ENCODE measurements at places on chromosomes 2 and 18.
A peak's percentile ranks its signal among the peaks of the same experiment; 100 is the strongest.

DNA sequence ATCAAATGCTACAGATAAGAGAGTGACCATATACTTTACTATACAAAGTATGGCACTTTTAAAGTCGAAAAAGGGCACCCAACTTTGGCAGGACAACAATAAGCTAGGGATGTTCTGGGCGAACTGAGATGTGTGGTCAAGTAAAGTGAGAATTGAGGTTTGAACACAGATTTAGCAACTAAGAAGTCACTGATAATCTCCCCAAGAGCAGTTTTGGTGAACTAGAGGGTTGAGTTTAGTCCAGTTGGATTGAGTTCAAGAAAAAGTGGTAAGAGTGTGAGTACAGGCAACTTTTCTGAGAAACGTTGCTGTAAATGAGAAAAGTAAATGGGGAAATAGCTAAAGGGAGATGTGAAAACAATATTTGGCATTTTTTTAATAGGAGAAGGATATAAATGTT, 65.5 kb upstream of the TGFA start:
- DNase-seq, result no peak

- no peak for DNase-seq
These were observed 909.9 kb upstream of the CHAC2 start for GRCh38 chr2:52857722-52858121.

DNA sequence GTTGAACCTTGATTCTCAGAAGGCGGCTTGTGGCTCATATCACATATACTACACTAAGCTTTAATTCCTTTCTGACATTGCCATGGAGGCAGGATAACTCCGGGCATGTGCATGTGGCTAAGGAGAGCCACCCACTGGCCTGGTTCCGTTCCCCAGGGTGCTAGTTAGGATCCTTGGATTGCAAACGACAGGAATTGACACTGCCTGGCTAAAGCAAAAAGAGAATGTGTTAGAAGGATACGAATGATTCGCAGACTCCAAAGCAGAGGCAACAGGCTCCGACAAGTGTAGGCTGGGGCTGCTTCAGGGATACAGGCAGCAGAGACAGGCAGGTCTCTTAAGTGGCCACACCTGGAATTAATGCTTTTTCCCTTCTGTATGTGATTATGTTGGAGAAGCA, 71.4 kb upstream of the LYPD6B start:
- DNase-seq, result no peak

DNA sequence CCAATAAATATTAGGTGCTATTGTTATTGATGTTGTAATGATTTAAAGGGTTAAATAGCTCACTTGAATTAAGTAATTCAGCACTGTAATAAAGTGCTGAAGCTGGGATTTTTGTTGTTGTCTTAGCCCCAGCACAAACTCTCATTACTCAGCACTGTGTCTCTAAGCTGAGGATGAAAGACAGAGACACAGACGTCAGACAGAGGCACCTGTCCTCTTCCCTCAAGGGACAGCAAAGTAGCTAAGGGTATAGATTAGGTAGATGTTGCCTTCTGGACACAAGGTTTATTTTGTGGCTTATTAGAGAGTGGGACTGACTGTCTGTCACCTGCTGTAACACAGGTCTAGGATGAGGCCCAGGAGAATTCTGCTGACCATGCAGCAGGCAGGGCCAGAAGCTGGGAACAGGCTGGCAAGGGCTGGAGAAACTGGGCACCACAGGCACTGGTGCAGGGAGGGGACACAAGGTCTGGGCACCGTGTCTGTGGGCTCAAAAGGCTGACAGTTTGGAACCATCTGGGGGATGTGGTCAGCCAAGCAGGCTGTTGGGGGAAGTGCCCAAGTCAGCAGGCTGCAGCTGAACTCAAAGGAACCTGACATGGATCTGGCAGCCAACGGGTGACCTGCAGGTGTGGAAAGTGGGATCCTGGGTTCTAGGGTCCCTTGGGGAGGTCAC, 20.0 kb upstream of the PTPN4 start:
- no peak for DNase-seq

GRCh38 chr2:53913721-53914120, 54.0 kb upstream of the GPR75 start:
- DNase-seq, result peak; percentile 6

- no peak for DNase-seq
These were observed 68.1 kb upstream of the TMEM247 start for GRCh38 chr2:46411245-46411641.

DNA sequence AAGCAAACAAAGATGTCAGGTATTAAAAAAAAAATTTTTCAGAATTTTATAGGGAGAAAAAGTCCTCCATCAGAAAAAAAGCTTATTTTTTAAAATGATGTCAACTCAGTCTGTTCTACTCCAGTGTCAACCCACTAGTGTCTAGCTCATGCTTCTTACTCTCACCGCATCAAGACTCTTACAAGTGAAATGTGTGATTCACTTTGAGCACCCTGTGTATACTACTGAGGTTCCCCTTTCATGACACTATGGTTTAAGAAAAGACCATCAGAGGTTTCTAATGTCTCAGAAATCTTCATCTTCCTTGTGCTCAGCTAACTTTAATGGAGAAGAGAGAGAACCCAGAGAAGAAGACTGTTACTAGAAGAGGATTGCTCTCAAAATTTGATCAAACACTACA, 43.4 kb downstream of the FEZ2 start:
- no peak for DNase-seq

DNA sequence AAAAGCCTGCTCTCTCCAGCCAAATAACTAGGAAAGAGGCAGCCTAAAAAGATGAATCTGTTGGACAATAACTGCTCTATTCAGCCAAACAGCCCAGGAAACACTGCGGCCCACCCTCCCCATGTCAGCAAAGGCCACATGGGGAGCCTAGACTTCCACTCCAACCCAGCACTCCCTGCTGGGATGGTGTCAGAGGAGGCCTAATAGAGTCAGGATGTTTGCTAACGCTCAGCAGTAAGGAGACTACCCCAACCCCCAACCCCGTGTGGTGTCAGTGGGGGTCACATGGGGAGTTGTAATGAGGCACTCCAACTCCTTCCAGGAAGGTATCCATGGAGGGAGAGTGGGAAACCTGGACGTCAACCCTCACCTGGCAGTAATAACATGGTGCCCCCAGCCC, 41.6 kb downstream of the ZBTB7C start:
- no peak for DNase-seq

GRCh38 chr2:240790370-240791220, 29.4 kb downstream of the KIF1A start:
- DNase-seq, result no peak

- no peak for DNase-seq
These were observed 139.0 kb downstream of the MSH2 start for GRCh38 chr2:47541848-47542450.

DNA sequence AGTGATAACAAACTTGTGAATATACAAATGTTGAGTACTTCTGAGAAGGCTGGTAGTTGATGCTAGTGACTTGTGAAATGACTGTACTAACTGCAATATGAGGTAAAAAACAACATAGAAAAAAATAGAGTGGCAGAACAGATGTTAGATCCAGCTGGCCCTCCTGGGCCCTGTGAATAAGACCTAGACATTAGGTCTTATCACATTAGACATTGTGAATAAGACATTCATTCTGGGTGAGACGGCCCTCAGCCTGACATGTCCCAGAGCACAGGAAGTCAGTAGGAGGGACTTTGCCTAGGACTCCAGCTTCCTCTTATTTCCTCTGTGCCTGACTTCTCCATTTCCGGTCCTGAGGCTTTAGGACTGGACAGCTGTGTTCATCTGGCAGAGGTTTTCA, 22.9 kb downstream of the DOK1 start:
- no peak for DNase-seq

DNA sequence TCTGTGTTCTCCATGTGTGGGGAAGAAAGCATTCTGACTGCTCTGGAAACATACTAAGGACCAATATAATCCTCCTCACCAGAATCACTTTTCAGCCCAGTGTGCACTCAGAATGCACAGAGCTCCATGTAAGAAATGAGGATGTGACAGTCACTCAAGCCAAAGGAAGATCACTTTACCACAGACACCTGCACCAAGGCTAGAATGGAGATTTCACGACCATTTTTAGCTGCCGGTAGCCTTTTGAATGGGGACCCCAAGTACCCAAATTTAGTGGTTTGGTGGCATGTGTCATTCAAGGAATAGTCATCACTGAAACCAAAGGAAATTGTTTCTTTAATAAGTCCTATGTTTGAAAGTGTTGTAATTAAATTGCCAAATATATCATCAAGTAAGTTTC, 613.2 kb upstream of the ACVR2A start:
- DNase-seq, result no peak

GRCh38 chr2:41736105-41736567, 311.7 kb upstream of the PKDCC start:
- no peak for DNase-seq

DNA sequence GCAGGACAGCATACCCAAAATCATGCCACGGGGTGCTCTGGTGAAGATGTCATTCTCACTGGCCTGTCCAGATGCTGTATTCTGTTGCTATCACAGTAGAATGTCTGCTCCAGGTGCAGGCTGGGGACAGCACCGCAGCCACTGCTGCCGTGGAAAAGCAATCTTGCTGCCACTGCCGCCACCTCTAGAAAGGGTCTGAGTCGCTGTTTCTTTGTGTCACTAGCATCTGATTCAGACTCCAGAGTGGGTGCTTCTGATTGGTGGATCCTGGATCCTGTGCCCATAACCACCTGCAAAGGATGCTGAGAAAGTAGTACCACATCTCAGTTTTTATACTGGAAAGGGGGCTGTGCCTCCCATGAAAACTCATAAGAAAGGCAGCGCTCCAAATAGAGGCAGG, 45.3 kb upstream of the CTLA4 start:
- no peak for DNase-seq

DNA sequence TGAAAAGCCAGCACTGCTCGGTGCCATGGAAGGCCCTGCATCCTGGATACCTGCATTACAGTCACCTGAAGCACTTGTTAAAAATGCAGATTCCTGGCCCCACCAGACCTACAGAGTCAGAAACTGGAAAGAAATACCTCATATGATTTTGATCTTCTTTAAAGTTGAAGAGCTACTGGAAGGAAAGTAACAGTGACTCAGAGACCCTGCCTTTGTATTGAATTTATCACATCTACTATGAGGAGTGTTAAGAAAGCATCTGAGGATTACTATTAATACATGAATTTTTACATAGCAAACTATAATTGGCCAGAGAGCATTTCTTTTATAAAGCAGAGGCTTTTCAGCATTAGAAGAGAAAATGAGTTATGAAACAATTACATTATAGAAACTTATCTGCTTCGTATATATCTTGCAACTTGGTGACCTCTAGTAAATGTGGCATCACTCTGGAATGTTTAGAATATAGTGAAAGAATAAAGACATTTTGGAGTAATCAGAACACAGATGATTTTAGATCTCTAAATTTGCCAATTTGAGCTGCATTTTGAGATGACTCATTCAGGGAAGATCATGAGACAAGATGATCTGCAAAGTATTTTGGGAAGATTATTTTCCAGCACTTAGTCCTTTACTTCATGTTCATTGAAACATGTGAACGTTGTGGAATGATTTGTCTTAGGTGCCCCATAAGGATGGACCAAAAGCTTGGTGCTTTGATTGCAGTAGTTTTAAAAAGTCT, 12.2 kb downstream of the PTPRM start:
- no peak for DNase-seq

DNA sequence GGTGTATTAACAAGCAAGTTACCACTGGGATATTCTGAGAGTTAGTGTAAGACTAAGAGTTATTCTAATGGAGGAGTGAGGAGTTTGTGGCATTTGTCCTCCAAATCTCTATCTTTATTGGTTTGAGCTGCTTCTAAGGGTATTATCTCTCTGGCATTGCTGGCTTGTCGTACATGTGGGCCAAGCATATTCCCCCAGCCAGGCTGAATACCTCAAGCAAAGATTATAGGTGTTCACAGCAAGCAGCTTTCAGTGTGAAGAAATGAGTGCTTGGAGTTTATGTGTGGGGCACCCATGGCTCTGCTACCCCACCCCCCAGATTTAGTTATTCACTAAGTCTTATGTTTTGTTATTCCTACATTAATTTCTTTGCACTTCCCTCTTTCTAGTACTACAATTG, 193.6 kb upstream of the FANCL start:
- DNase-seq, result no peak

DNA sequence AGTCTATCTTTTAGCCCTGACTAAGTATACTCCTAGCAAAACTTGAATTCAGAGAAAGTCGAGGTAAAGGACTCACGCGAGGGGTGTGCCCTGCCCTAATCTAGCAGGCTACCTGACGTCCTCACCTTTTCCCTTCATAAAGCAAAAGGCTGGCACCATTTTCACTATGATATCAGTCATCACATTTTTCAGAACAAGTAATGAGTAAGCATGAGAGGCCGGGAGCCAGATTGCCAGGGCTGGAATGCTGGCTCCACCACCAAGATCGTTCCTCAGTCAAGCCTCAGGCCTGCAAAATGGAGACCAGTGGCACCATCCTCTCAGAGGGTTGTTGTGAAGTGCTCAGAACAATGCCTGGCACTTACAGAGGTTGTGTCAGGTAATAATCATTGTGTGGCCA, 18.7 kb upstream of the NCKAP5 start:
- no peak for DNase-seq

DNA sequence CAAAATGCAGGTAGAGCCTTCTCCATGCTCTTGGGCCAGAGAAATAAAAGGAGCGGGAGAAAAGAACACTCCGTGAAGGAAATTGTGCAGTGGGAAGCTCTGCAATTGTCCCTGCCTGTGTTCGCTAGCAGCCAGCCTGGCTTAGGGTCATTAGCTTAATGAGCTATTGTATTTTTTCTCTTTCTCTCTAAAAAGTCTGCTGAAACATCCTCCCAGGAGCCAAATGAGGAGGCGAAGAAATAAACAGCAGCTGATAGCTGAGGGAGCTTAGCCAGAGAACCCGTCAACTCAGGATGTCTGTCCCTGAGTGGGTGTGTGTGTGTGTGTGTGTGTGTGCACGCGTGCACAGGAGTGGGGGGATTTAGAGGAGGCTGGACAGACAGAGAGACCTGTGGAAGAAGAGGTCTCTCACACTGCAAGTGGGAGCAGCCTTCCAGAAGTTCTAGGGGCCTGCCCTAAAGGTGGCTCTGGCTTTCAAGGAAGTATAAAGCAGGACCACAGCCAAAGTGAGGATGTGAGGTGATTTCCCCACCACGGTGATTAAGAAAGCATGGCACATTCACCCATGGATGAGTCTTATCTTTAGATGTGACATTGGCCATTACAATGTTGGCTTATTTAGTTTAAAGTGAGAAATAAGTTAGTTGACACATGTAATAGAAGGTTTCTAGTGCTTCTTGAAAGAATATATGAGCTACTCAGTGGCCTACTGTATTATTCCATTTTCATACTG, 690.4 kb downstream of the RNF144A start:
- DNase-seq, result no peak

- no peak for DNase-seq
These were observed 119.7 kb upstream of the CRIM1 start for GRCh38 chr2:36235882-36236281.

DNA sequence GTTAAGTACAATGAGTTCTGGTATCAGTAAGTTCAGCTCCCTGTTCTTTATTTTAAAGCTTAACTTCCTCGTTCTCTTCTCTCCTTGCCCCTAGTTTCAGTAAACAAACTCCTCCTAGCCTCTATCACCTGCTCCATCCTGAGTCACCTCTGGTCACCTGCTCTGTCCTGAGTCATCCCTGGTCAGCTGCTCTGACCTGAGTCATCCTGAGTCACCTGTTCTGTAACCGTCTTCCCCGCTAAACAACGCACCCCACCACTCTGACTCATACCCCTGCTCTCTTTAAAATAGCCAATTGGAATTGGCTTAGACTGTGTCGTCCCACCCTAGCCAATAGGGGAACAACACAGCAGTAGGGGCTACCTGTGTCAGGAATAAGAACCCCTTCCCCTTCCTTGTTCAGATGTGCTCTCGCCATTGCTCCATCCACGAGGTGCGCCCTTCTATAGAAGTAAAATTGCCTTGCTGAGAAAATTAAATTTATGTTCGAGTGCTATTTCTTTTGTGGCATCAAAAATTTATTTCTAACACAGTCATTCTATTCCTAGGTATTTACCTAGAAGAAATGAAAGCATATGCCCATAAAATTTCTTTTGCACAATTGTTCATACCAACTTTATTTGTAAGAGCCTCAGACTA, 24.9 kb upstream of the RMND5A start:
- DNase-seq, result peak; percentile 2
